ENCODE measurements at places on chromosomes 13 and 19.

DNA sequence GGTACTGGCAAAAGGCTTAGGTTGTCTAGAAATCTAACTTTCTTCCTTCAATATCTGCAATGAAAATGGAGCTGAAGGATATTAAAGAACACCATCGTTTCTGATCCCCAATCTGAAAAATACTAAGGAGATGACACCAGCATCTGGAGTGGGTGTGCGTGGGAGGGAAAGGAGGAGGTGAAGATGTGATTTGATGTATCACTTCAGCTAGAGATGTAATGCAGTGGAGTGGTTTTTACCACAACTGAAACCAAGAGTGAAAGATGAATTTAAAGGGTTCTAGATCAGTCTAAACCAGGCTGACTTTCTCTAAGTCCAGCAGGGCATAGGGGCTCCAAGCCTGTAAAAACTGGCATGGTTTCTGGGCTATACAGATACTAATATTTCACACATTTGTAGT lies 148.4 kb downstream of the AKAP11 start:
- no peak for DNase-seq

DNA sequence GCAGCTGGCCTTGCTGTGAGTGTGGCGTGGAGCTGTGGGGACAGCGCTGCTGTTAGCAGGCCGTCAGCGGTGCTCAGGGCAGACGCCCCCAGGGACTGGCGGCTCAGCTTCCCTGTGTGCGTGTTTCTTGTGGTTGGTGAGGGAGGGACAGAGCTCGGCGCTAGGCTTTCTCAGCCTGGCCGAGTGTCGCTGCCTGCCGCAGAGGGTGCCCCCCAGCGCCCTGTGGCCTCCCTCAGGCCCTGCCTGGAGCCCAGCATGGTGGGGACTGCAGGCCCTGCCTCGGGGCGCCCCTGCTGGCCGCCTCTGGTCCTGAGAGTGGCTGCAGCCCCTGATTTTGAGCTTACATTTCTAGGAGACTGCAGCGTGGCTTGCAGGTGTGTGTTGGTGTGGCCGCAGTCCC lies 35.5 kb downstream of the DOT1L start:
- no peak for DNase-seq

GRCh38 chr19:55508120-55508519 lies 19.9 kb downstream of the SSC5D start:
- no peak for DNase-seq

DNA sequence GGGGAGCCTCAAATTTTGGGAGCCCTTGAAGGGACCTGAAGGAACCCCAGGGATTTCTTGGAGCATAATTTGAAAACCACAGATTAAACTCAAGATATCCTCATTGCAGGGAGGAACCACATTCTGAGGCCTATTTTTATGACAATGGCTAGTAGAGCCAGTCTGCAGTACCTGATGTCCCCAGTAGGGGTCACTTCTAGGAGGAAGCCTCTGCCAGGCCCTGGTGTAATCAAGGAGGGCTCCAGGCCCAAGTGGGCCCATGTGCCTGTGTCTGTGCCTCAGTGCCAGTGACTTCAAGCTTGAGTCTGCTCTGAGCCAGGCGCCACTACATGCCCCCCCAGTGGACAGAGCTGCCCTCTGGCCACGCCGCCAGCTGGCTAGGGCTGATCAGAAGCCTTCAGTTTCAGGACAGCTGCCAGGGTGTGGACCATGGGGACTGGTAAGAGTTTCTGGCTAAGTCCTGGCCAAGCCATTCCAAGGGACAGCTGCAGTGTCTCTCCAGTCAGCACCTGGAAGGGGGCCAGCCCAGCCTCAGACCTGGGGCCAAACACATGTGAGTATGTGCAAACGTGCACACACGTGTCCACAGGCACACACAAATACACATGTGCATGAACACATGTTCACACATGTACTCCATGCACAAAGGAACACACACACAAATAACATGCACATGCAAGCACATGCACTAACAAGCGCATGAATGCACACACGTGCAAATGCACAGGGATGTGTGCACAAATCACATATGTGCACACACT lies 20.5 kb upstream of the SLC7A10 start:
- no peak for DNase-seq

DNA sequence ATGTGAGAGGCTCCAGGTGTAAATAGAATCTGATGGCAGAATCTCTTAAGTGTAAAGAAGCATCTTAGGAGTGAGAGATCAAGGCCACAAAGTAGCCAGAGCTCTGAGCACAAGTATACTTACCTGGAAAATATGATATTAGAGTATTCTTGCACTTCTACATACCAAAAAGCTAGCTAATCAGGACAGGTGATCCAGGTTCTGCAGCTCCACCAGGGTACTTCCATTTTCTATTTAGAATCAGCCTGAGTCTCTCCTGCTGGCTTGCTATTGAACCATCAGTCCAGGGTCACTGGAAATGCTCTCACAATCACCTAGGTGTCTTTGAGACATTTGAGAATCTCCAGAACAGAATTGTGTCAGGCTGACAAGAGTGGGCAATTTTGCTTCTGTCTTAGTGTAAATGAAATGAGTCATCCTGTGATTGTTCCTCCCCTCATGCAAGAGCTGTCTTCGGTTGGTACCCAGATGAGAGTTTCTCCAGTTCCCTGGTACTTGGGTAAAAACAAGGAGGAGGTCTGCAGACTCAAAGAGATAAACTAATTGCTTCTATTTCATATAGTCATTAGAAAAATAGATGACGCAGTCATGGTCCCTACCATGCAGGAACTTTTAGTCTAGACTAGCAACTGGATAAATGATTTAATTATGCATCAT lies 14.6 kb downstream of the ZNF254 start:
- DNase-seq: no peak

- peak; percentile 5 for DNase-seq
Measured at GRCh38 chr19:10193790-10194499, 808 bp downstream of the DNMT1 start.

DNA sequence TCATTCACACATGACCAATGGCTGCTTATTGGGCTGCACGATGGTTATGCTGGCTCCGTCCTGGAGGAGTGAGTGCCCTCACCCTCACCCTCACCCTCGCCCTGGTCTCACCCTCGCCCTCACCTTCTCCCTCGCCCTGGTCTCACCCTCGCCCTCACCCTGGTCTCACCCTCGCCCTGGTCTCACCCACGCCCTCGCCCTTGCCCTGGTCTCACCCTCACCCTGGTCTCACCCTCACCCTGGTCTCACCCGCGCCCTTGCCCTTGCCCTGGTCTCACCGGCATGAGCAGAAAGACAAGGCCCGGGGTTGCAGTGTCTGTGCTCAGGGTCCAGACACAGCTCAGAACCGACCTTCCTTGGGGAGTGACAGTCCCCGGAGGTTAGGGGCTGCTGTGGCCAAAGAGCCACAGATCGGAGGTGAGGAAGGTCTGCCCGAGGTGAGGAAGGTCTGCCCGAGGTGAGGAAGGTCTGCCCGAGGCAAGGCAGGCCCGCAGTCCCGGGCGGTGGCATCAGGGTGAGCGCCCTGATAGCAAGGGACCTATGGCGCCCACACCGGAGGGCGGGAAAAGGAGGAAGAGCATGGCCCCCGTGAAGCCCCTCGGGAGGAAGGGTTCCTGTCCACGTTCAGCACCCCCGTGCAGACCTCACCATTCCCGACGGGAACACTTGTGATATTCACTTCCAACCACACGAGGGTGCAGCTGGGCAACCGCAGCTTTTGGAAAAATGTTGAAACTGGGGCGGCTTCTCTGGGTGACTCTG lies 65.6 kb downstream of the MCF2L start:
- no peak for DNase-seq

- DNase-seq: no peak
Measured at GRCh38 chr13:25764378-25764777, 287.4 kb downstream of the SHISA2 start.

DNA sequence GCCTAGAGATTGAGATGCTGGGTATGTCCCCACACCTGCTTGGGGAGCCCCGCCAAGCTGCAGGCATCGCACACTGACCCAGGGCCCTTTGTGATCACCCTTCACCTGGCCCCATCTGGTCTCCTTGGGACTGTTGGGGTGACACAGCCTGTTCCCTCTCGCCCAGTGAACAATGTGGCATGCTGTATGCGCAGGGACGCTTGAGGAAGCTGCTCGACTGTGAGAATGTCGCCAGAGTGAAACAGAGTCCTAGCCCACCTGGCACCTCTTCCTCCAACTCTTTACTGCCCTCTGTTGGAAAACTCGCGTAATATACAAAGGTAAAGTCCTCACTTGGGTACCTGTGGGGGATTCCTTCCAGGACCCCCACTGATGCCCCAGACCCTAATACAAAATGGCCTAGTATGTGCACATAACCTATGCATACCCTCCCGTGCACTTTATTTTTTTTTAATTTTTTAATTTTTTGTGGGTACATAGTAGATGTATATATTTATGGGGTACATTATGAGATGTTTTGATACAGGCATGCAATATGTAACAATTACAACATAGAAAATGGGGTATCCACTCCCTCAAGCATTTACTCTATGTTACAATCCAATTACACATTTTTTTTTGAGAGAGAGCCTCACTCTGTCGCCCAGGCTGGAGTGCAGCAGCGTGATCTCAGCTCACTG lies 9.0 kb downstream of the BLOC1S3 start:
- DNase-seq: no peak

DNA sequence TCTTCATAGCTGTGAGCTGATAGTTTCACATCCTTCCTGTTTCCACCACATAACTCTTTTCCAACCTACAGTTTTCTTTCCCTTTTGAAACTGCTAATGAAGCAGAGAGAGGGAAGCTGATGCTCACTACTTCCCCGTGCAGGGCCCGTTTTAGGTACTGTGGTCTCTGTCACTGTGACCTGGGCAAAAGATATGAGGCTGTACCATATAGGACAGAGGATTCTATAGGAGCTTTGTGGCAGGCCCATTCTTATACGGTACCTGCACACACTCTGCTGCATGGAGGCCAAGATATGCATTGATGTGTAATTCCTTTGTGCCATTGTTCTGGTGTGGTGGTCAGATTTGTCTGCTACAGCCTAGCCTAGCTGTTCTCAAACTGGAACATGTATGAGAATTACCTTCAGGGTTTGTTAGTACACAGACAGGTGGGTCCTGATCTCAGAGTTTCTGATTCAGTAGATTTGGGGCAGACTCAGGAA lies 577.3 kb downstream of the LMO7 start:
- DNase-seq: no peak

- DNase-seq: no peak
Measured at GRCh38 chr13:27920677-27921420, 1.0 kb downstream of the PDX1 start.

DNA sequence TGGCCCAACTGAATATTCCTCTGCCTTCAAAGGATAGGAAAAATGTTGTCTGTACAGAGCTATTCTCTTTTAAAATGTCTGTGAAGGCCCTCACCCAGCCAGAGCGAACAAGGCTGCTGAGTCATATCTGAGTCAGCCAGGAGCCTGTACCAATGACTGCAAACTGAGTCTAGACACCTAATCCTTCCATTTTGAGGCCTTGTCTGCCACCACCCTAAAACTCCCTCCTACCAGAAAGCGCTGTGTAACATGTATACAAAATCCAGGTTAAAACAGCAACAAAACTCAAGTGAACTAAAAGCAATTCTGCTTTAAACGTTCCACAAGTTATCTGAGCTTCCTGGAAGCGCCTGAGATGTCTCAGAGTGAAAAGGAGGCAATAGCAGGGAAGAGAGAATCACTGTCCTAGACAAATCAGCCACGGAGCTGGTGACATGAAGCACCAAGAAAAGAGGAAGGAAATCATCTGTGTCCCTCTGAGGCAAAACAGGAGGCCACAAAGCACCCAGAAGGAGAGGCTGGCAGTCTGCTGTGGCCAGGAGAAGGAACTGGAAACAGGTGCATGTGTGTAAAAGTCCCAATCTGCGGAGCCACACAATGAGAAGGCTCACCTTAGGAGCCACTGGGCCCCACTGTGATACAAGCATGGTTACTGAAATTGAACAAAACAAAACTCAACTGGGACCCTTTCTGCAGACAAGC lies 10.2 kb downstream of the DHRS12 start:
- DNase-seq: no peak

DNA sequence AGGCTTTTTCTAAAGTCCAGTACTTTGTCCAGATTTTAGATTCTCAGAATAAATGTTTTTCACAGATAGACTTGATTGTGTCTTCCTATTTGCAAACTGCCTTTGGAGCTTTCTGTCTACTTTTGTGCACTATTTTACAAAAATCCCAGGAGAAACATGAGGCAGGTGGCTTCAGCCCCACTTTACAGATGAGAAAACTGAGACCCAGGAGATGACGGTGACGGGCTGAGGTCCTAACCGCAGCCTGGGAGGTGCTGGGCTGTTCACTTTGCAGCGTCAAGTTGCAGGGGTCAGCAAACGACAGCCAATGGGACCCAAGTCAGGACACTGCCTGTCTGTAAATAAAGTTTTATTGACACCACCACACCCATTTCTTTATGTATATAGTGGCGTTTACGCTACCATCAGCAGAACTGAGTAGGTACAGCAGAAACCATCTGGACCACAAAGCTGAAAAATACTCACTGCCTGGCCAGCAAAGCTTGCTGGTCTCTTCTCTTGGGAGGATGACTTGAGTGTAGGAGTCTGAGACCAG lies 6.8 kb upstream of the KDM4B start:
- no peak for DNase-seq

DNA sequence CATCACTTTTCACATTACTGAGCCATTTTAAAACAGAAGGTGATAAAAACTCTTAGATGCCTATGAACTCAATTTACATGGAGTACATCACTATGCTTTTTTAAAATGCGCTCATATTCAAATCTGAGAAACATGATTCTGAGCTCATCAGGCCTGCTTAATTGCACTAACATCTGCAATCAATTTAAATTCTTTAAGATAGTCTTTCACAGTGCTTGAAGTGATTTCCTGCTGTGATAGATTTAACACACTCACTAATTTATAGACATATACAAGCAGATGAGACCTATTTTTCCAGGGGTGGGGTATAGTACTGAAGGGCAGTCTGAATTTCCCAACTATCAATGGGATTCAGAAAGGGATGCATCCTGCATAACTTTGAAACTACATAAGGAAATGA lies 82.9 kb downstream of the DIAPH3 start:
- no peak for DNase-seq

- DNase-seq: no peak
Measured at GRCh38 chr13:79946556-79946955, 394.4 kb downstream of the SPRY2 start.

GRCh38 chr13:23159760-23160637 lies 20.8 kb upstream of the SGCG start:
- DNase-seq: peak; percentile 6

DNA sequence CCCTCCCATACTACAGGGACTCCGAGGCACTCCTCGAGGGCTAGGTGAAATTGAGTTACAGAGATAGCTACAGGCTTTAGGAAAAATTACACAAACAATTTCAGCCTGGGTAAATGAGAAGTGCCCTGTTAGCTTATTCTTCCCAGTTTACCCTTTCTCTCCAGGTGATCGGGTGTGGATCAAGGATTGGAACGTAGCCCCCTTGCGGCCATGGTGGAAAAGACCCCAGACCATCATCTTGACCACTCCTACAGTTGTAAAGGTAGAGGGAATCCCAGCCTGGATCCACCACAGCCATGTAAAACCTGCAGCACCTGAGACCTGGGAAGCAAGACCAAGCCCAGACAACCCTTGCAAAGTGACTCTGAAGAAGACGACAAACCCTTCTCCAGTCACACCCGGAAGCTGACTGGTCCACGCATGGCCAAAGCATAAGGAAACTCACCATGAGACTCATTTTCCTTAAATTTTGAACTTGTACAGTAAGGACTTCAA lies 600.6 kb downstream of the UQCRFS1 start:
- DNase-seq: no peak

GRCh38 chr13:32791545-32792172 lies 205.4 kb downstream of the PDS5B start:
- peak; percentile 2 for DNase-seq

Measured in T-helper 2 cell (primary cell).